ENCODE measurements at places on chromosomes 7 and 10.

GRCh38 chr7:115033917-115034459 is 112.1 kb downstream of the MDFIC start:
- no peak for DNase-seq

DNA sequence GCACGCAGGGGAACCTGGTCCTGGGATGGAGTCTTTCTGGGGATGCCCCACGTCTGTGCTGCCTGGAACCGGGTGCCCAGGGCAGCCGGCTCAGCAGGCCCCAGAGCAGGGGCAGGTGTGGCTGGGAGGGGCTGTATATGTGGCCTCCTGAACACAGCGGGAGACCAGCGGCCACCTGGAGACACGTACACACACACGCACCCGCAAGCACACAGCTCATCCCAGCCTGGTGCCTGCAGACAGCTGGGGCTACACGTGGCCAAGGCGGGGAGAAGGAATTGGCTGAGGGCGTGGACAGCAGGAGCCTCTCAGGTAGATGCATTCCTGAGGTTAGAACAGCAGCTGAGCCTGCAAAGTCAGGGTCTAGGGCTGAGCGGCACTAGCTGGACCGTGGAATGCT is 14.0 kb downstream of the ADAM8 start:
- DNase-seq = peak; percentile 37

- no peak for DNase-seq
Measured at GRCh38 chr10:77458986-77459590, 178.5 kb downstream of the KCNMA1 start.

DNA sequence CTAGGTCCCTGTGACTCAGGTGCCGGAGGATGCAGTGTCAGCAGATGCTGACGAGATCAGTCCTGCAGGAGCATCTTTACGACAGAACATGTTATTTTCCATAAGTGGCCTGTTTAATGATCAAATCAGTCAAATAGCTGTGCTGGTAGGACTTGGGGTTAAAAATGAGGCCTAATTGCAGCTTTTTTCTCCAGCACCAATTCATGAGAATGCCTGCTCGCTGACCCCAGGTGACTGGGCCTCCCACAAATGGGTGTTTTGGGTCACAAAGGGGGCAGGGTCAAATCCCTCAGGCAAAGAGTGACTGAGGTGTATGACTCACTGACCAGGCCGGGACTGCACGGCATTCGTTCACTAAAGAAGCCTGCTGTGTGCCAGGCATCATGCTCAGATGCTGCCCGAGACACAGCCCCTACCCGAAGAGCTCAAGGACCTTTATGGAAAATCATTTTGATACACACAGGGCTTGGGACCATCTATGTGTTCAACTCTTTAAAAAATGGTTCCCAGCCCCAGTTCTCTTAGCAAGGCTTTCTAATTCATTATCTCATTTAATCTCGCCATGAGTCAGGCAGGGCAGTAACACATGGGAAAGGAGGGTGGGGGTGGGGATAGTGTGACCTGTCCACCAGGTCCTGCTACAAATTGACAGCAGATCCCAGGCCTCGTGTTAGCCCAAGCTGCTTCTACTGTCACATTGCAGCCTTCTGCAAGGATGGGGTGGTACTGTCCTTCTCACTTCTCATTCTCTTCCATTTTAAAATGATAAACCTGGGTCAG is 21.1 kb downstream of the ZNF775 start:
- no peak for DNase-seq

- DNase-seq = no peak
Measured at GRCh38 chr10:98555021-98555619, 108.4 kb upstream of the HPS1 start.

- no peak for DNase-seq
Measured at GRCh38 chr7:30022991-30023390, 3.5 kb downstream of the FKBP14 start.

DNA sequence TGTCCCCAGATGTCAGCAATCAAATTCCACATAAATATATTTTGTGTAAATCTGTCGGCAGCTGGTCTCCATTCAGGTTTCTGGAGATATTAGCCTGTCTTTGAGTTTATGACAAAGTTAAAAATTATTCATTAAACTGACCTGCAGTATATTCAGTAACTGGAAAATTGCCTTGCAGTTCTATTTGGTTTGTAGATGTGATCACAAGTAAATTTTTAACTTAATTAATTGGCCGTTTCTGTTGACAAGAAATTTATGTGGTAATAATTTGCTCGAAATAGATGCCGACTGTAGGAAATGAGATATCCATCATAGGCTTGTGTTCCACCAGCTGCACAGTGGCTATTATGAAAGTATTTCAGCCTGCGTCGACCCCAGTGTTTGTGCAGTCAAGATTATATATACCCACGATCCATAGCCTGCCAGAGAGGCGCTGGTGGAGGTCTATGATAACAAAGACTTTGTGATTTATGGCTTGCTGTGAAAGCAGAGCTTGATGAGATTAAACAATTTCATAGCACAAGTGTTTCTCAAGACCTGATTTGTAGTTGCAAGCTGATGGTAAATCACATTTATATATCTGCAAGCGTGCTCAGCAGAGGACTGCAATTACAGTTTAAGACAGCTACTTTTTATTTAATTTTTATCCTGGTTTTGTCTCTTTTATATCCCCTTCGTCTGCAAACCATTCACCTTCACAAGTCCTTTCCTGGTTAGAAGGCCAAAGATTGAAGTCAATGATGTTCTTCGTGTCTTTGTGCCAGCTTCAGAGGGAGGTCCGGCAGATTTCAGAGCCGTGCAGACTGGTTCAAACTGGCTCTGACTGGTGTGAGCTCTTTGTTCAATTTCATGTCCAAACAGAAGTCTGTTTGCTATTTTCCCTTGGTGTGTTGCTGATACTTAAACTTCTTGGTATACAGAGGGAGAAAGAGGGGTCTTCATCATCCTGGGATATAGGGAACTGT is 850.9 kb downstream of the LRMDA start:
- peak; percentile 1 for DNase-seq

DNA sequence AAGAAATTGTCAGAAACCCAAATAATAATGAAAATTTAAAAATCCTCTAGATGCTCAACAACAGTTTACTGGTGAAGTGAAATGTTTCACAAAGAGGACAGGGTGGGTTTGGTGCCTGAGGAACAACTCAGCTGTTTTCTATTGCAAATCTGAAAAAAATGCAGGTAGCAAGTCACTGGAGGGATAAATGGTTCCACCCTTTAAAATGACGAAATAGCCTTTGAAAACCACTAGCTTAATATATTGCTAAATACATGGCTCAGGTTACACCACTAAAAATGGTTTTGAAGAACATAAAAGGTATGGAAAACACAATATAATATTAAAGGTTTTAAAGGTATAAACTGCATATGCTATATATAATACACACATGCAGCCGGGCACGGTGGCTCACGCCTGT is 69.5 kb downstream of the LMBR1 start:
- no peak for DNase-seq

DNA sequence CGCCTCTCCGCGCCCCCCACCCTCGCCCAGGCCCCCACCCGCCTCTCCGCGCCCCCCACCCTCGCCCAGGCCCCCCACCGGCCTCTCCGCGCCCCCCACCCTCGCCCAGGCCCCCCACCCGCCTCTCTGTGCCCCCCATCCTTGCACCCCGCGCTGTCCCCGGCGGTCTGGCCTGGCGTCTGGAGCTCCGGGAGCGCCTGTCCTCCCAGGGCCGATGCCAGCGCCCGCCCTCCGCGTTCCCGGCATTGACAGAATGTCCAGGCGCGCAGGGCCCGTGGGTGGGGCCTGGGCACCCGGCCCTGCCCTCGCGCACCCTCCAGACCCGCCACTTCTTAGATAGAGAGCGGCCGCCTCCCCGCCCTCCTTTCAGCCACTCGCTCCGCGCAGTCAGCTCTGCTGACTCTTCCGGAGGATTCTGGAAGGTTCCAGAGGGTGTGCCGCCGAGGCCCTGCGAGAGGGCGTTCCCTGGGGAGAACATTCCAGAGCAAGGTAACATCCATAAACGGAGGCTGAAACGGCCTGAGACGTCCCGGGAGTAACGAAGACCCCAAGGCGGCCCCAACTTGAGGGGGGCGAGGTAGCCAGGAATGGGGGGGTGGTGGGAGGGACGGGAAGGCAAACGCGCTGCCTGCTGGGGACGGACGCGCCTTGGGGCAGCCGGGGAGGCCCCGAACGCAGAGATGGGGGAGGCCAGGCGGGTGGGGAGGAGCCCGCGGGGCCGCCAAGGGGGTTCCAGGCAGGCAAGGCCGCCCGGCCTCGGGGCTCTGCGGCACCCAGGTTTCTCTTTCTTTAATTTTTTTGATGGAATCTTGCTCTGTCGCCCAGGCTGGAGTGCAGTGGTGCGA is 117.8 kb downstream of the DYNC2I1 start:
- no peak for DNase-seq

GRCh38 chr10:1416456-1417037 is 320.8 kb downstream of the ADARB2 start:
- DNase-seq = no peak

GRCh38 chr7:44382459-44383265 is 57.3 kb upstream of the CAMK2B start:
- no peak for DNase-seq

- DNase-seq = no peak
Measured at GRCh38 chr7:25308906-25309705, 80.8 kb upstream of the NPVF start.

DNA sequence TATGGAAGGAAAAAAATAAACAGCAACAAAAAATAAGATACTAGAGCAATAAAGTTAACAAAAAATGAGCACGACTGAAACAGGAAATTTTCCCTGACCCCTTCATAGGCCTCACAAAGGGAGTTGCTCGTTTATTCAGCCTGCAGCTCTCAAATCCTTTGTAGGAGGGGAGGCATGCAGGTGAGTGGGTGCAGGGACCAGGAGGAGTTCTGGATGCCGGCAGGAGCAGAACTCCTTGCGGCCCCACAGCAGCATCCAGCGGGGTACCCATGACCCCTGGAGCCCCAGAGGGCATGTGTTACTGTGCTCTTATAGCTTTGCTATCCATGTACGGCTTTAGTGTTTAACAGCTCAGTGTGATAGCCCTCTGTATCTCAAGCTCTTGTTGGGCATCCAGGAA is 5.8 kb downstream of the TAS2R39 start:
- no peak for DNase-seq

DNA sequence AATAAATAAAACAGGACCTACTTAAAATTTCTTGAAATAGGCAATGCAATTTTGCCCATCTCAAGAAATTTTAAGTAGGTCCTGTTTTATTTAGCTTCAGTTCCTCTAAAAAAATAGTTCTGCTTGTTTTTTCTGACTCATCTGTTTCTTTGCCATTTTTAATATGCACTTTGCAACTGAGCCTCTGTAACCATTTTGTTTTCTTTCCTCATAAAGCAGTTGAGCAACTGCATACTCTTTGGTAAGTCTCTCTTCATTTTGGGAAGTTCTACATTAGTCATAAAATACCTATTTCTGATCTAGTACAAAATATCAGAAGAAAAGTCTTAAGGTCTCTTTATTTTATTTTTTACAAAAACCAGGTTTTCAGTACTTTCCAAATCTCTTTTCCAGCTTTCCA is 18.0 kb downstream of the TAS2R40 start:
- DNase-seq = no peak

- no peak for DNase-seq
Measured at GRCh38 chr7:92653136-92653535, 62.9 kb upstream of the FAM133B start.

DNA sequence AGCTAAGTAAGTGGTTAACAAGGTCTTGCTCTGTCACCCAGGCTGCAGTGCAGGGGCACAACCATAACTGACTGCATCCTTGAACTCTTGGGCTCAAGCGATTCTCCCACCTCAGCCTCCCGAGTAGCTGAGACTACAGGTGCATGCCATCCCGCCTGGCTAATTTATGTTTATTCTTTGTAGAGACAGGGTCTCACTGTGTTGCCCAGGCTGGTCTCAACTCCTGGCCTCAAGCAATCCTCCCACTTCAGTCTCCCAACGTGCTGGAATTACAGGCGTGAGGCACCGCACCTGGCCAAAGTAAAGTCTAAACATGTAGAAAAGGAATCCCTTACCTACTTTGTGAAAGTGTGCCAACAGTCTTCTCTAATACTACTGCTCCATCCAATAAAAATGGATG is 17.9 kb downstream of the PARD3 start:
- no peak for DNase-seq

DNA sequence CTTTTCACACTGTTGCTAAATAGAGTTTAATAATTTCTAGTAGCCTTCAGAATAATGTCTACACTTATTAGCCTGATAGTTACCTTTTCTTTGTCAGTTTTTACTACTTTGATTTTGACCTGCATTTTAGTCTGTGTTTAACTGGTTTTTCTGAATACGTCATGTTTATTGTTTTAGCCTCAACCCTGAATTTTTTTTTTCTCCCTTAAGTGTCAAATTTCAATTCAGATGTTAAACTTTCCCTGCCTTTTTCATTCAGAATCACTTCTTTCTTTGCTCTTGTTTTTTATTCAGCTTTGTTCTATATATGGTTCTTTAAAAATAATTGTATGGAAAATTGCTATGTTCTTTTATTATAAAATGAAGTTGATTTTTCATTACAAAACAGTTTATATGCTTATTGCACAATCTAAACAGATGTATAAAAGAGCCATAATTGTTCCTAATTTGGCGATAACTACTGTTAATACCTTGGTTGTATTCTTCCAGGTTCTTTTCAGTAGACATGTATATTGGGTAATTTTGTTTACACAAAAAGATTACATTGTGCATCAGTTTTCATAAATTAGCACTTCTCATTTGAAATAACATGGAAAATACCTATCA is 159.7 kb downstream of the ADK start:
- no peak for DNase-seq

- peak; percentile 54 for DNase-seq
Measured at GRCh38 chr7:121138262-121138933, 149.9 kb downstream of the CPED1 start.

DNA sequence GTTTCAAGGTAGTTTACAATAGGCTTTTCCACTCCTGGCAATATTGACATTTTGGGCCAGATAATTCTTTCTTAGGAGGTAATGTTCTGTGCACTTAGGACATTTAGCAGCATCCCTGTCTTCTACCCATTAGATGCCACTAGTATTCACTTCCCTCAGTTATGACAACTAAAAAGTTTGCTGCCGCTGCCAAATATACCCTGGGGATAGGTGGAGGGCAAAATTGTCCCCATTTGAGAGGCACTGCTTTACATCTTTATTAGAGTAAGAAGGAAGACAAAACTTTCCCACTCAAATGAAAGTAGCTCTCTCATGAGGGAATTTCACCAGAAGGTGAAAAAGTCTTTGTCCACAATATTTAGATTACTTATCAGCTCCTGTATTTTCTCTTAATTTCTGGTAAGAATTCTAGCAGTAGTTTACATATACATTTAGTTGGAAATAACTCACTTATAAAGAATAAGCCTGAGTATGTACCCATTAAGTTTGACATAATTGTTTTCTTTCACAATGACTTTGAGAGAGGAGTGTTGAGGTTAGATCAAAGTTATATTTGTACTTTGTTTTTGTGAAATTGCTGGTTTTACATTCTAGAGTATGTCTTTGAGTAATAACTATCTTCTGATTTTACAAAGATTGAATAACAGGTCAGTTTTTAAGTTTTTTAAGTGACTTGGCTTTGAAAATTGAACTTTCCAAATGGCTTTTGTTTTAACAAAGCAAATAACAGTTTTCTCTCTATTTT is 46.0 kb downstream of the HELLS start:
- no peak for DNase-seq

DNA sequence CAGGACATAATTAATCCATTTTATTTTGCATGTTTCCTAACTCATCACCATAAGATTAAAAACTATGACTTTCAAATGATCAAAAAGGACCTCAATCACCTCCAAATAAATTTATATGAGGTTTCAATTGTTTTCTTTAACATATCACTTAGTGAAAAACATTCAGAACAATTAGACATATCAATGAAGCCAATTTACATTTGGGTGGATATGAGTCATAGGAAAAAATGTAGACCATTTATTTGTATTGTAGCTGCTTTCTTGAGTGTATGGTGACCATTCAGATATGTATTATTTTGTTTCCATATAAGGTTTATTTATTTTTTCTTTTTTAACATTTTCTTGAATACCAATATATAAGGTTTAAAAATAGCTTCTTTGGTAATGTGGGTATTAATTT is 13.3 kb upstream of the EXOC6 start:
- DNase-seq = no peak

Data from NCI-H187 treated with DMSO at 0.1 percent for 48 hours (cell line).